ENCODE measurements at places on chromosomes 1 and 21.

- no peak for DNase-seq
Measured at GRCh38 chr21:42735061-42735460, 81.6 kb downstream of the PDE9A start.

- no peak for DNase-seq
Measured at GRCh38 chr1:197842646-197843045, 59.8 kb upstream of the C1orf53 start.

- DNase-seq: no peak
Measured at GRCh38 chr1:73980324-73981040, 217.5 kb downstream of the LRRIQ3 start.

DNA sequence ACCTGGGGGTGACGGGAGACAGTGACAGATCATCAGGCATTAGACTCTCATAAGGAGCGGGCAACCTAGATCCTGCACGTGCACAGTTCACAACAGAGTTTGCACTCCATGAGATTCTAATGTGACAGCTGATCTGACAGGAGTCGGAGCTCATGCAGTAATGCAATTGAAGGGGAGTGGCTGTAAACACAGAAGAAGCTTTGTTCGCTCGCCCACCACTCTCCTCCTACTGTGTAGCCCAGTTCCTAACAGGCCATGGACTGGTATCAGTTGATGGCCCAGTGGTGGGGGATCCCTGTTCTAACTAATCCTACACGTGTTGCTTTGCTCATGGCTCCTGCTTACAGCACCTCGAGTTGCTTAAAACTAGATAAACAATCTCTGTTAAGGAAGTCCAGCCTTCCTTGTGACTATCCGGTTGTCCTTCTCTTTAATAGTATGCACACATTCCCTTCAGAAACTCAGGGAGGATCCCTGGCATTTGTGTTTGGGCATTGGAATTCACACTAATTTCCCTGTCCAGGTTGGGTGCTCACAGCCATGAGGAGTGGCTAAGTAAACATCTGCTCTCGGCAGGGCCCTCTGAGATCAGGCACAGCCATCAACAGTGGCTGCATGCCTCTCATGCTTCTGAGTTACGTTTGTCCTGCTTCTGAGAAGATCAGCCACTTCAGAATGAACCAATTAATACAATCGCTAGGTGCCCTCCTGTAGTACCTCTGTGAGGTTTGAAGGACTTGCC is 21.1 kb upstream of the F3 start:
- no peak for DNase-seq

DNA sequence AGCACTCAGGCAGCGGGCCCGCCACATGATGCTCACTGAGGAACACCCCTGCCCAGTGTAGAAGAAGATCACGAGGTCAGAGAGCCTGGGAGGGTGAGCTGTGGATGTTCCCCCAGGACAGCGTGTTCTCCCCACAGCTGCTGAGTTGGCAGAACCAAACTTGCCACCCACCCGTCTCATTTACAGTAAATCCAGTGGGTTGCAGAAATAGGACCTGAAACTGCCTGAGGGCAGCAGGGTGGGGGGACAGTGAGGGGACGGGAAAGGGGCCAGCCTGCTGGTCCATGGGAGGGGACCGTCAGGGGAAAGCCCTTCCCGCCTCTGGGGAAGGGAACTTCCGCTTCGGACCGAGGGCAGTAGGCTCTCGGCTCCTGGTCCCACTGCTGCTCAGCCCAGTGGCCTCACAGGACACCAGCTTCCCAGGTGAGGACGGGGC is at the start of gene C1QB:
Gene C1QB, plus strand, starts transcription at position 356 of the 436 bp plus-strand sequence. CDS start 6,227 bp downstream, outside the sequence.
- no peak for DNase-seq

DNA sequence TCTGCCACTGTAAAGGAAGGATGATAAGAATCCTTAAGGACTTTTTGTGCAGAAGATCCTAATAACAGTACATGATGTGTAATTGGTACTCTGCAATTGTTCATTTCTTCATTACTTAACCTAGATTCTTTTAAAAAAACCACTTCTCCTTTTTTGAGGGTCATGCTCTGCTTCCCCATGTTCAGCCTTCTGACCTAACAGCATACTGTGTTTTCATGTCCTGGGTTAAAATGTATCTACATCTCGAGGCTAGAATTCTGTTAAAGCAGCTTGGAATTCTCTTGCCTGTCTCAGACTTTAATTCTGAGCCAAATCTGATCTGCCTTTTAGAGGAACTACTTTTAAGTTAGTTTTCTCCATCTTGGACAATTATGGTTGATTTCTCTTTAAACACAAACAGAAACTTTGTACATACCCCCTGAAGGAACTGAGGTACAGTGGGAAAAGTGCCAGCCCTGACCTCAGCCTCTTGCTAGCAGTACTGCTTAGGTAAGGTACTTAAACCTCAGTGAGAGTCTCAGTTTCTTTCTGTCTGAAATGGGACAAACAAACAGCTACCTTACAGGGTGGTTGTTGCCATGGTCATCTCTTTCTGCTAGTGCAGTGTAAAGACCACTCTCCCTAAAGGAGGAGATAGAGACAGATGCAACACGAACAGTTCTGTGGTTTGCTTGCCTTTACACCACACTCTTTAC is 103.2 kb upstream of the DYNLT5 start:
- peak; percentile 75 for DNase-seq

DNA sequence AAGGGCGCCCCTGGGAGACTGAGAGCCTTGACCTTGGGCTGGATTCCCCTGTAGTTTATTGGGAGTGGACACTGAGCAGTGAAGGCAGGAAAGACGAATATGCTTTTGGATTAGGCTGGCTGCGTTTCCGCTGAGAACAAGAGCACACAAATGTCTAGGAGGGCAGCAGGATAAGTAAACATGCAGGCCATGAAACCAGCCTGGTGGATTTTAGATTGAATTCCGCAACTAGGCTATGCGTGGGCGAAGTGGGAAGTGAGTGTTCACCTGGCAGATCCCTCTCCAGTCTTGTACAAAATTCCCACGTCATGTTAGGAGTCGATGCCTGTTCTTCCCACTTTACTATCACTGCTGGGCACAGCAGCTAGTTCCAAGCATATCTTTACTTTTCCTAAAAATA is 21.4 kb upstream of the KCNJ6 start:
- DNase-seq: no peak

- DNase-seq: no peak
Measured at GRCh38 chr1:72286401-72286800, 4.1 kb upstream of the NEGR1 start.

DNA sequence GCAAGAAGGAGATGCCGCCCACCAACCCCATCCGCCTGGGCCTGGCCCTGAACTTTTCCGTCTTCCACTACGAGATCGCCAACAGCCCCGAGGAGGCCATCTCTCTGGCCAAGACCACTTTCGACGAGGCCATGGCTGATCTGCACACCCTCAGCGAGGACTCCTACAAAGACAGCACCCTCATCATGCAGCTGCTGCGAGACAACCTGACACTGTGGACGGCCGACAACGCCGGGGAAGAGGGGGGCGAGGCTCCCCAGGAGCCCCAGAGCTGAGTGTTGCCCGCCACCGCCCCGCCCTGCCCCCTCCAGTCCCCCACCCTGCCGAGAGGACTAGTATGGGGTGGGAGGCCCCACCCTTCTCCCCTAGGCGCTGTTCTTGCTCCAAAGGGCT is 732 bp downstream of the SFN start:
- no peak for DNase-seq

- DNase-seq: no peak
Measured at GRCh38 chr1:5390504-5390903, 601.7 kb downstream of the NPHP4 start.

DNA sequence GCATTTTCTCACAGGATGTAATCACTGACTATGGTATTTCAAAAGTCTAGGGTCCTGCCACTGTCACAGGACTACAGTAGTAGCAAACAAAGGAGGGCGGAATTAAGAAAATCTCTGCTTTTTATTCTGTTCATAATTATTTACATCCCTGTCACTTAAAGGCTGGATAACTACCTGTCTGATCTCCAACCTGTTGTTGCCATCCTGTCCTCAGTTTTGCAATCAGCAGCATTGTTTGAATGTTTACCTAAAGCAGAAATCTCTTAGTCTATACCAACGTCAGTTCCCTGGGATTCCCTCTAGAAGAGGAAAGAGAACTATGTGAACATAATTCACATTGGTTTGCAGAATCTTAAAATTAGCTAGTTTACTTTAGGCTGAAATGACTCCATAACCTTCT is 218.5 kb downstream of the PBX1 start:
- DNase-seq: no peak

DNA sequence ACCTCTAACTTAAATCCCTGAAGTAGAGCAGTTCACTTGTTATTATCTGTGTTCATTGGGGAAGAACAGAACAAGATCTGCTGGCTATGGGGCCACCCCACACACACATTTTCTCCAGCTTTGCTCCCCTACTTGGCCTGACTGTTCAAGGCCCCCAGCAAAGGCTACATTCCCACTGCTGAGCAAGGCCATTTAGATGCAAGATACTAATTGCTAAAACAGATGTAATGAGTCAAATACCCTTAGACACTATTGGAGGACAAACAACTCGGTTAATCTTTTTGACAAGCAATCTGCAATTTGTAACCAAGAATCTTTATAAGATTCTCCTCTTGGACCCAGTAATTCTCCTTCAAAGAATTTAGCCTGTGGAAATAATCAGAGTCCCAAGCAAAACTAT is 67.7 kb downstream of the NAV1 start:
- no peak for DNase-seq

- DNase-seq: no peak
Measured at GRCh38 chr1:38444770-38445442, 398.3 kb upstream of the POU3F1 start.

DNA sequence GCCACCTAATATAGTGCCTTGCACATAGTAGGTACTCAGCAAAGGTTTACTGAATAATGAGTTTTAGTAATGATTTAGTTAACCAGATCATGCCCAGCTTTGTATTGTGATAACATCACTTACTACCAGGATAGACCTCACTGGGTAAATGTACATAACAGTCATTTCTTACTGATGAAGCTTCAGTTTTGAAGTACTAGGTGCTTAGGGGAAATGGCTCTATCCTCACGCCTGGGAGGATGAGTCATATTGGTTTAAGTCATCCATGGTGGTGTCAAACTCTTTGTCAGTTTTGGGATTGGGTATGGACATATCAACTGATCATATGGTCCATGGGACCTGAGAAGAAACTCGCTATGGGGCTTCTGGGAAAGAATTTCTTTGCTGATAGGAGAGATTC is 90.6 kb upstream of the USP24 start:
- DNase-seq: no peak

DNA sequence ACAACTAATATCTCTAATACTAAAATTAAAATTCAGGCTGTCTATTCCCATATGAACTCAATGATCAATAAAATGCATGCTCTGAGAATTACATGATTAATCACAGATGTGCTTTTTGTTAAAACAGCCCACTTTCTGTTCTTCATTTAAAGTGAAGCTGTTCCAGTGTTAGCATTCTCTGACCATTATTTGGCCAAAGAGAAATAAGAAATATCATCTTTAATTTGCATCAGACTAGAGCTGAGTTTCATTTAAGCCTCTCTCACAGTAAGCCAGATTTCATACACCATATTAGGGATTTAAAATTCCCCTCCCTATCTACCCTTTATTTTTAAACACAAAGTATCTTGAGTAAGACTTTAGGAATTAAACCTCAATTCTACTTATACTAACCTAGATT is 261.6 kb downstream of the TPR start:
- DNase-seq: no peak

- no peak for DNase-seq
Measured at GRCh38 chr1:180165509-180166435, 11.1 kb downstream of the QSOX1 start.

GRCh38 chr1:196409586-196409985 is 198.7 kb downstream of the KCNT2 start:
- peak; percentile 4 for DNase-seq

DNA sequence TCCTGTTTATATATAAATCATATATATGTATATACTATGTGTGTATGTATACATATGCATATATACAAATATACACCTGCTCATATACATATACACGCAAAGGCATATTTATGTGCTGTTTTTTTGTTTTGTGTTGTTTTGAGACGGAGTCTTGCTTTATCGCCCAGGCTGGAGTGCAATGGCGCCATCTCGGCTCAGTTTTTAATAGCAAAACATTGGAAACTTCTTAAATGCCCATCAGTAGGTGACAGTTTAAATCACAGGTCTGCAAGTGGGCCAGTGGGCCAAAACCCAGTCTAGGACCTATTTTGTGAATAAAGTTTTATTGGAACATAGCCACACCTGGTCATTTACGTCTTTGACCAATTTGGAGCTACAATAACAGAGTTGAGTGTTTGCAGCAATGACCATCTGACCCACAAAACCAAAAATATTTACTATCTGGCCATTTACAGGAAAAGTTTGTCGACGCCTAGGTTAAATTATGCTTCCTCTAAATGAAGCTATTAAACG is 132.3 kb downstream of the TOMM20 start:
- DNase-seq: no peak

GRCh38 chr1:228136901-228137300 is 3.2 kb upstream of the GUK1 start:
- DNase-seq: peak; percentile 28

- peak; percentile 23 for DNase-seq
Measured at GRCh38 chr1:75133750-75134646, at the start of gene LHX8. LHX8 (plus strand) TSS chr1:75134388; CDS start chr1:75136615, 2,227 bp downstream.

DNA sequence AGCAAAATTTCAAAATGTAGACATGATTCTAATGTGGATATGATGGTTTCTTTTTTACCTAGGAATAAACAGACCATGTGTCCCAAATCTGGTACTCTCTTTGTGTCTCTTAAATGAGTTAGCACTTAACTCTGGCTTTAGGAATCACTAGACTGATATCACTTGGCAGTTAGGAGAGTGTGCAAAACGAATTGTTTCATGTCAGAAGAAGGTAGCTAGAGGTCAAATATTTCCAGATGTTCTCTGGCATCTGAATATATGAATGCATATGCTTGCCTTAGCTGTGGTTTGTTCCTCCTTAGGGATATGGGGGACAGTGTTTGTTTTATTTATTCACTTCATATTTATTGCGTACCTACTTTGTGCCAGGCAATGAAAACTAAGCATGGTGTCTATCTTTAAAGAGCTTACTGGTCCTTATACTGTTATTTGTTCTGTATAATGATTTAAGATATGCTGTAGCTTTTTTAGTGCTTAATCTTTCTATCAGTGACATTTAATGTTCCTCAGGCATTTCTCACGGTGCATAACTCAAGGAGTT is 65.2 kb downstream of the LRRC8C start:
- no peak for DNase-seq

DNA sequence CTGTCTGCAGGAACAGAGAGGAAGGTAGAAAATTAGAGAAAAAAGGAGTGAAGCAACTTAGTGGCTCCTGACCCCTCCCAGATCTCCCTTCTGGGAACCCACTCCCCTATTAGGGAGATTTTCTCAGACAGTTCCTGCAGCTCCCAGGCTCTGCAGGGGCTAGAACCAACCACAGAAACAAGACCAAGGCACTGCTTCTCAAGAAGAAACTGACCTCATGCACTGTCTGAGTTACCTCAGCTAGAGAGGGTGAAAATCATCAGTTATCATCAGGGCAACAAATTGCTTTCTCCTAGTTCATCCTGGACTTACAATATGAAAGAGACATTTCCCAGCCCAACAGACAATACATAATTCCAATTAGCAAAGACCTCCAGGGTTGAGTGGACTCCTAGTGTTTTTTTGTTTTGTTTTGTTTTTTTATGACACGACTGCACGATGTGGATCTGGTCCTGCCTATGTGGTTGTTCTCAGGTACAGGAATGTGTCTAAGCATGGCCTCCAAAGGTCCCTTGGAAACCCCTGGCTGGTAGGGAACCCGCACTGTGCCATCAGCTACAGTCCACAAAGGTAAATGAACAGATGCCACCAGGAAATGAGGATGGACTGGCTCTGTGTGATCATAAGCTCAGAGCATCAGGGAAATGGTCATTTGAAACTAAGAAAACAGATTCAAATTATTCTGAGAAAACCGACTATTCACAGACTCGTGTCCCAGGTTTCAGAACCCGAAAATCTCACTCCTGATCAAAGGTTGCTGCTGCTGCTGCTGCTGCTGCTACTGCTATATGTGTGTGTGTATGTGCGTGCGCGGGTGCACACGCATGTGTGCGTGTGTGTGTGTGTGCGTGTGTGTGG is 65.3 kb downstream of the LAMC2 start:
- DNase-seq: no peak

Measured in hematopoietic multipotent progenitor cell treated with erythropoietin and hydrocortisone succinate and interleukin-3 and kit ligand, for 4 days (in vitro differentiated cells).